Forelimb muscle (tissue), 1 donor: ENCODE measurements at places on chromosomes 1 and 21.

GRCh38 chr1:2866422-2867086 is 65.1 kb upstream of the TTC34 start:
- DNase-seq, result no peak

DNA sequence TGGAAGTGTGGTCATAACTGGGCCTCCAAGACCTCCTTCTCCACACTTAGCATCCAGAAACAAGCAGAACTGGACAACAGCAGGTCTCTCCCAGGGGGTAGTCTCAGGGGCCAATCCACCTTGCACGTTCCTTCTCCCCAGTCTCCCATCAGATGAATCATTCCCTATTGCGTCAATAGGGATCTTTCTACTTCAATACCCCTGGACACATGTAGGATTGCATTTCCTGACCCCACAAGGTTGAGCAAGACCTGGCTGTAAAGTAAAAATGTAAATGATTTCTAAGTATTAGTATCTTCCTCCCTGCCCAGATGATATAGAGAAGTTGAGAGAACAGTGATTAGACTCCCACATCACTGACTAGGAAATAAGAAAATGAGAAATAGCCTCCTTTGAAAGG is 224.5 kb upstream of the CSF3R start:
- DNase-seq, result no peak

DNA sequence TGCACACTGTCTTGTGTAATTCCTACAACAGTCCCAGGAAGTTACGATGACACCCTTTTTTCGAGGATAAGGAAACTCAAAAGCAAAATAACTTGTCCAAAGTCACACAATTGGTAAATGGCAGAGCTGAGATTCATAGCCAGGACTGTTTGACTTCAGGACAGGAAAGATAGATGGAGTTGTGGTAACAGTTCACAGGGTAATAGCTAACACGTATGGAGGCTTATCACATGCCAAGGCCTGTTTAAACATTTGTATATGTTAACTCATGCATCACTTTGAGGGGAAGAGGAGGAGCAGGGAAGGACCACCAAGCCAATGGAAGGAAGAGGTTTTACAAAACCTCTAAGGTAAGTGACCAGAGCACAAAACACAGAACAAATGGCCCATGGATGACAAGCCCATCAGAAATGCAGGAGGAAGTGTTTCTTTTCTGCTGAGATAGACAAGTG is 2.8 kb downstream of the DHCR24 start:
- no peak for DNase-seq

GRCh38 chr1:207020065-207020708 is 12.4 kb downstream of the C1orf116 start:
- no peak for DNase-seq

DNA sequence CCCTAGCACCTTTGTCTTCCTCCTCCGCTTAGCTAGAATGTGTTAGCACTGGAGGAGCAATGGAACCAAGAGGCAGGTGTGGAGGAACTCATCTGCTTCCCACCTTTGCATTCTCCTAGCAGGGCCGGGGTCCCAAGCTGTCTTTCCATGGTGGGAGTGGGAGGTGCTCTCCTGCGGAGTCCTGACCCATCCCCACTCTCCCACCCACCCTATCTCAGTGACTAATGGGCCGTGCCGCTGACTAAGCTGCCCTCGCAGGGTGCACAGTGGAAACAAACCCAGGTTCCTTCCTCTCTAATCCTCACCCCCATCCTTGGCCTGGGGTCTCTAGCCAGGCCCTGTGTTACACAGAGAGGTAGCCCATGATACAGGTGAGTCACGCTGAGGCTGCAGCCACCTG is 177.5 kb downstream of the HIVEP3 start:
- no peak for DNase-seq

- DNase-seq, result no peak
These were observed 744.1 kb upstream of the CHRM3 start for GRCh38 chr1:238642231-238642630.

DNA sequence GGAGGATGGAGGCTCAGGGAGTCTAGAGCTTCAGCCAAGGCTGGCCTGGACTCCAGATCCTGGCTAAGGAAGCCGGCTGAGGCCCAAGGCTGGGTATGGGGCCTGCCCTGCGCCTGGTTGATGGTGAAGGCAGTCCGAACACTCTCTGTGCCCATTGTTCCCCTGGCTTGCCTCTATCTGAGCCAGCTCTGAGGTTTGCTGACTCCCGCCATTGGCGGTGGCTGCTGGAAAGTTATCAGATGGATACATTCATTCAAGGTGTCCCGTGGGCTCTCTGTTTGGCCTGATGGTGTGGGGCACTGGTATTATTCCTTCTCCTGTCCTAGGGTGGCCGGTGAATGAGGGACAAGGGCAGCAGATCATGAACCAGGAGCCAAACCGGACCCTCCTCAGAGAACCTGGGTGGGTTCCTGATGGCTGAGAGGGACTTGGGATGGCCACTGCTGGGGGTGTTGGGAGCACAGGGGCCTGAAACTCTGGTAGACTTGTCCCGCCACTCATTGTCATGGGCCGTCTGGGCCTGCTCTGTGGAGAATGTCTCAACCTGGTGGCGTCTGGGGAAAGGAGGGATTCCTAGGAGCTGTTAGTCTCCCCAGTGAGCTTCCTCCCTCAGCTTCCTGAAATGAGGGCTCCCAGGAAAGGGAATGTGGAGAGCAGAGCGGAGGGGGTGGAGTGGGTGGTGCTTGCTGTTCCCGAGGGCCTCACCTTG is 22.2 kb downstream of the SLC26A9 start:
- no peak for DNase-seq

GRCh38 chr1:15180189-15180588 is 26.6 kb downstream of the TMEM51 start:
- DNase-seq, result no peak

- no peak for DNase-seq
These were observed 95.6 kb downstream of the ASH1L start for GRCh38 chr1:155466996-155467395.

GRCh38 chr1:63487336-63488065 is 35.5 kb downstream of the ITGB3BP start:
- no peak for DNase-seq

GRCh38 chr1:85358702-85359438 is 82.4 kb upstream of the BCL10 start:
- no peak for DNase-seq

DNA sequence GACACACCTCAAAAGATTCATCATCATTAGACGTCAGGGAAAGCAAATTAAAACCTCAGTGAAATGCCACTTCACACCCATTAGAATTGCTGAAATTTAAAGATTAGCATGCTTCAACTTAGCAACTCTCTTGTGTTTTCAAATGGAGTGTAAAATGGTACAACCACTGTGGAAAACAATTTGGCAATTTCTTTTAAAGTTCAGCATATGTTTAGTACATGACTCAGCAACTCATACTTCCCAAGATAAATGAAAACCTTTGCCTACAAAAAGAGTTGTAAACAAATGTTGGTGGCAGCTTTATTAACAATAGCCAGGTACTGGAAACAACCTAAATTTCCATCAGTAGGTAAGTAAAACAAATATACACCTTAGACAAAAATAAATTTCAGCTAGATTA is 42.7 kb downstream of the ST3GAL3 start:
- DNase-seq, result no peak

DNA sequence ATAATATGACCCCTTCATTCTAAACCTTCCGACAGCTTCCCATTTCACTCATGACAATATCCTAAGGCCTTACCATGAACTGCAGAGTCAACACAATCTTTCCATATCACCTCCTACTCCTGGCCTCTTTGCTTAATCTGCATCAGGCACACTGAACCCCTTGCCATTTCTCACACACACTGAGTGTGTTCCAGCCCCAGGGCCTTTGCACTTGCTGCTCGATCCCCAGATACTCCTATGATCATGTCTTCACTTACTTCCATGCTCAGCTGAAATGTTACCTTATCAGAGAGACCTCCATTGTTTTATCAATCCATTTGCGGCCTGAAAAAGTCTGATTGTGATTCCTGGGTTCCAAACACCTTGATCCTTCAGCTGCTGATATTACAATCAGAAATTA is 47.0 kb downstream of the ETS2 start:
- DNase-seq, result no peak

- no peak for DNase-seq
These were observed 9.1 kb downstream of the OLIG1 start for GRCh38 chr21:33078907-33079582.

GRCh38 chr21:29343519-29343918 is 44.8 kb downstream of the BACH1 start:
- DNase-seq, result no peak

- DNase-seq, result no peak
These were observed 8.8 kb upstream of the CDCP2 start for GRCh38 chr1:54161495-54162168.

DNA sequence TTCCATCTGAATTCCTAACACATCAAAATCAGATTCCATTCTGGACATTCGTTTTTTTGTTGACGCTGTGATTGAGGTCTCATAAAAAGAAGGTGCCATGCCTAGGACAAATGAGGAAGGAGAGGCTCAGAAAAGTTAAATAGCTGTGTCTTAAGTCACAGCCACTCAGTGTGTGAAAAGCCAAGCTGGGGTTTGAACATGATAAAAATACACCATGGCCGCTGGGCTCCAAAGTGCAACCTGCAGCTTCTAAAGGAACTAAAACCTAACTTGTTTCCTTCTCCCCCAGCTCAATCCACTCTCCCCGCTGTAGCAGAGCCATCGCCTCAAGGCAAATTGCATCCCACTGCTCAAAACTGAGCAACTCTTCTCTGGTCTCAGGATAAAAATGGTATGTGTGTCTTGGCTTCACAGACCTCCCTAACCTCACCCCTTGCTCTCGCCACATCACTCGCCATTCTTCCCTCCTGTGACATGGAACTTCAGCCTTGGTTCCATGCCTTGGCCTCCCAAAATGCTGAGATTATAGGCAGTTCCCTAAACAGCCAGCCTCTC is 22.1 kb upstream of the FAM20B start:
- DNase-seq, result no peak

- no peak for DNase-seq
These were observed 55.6 kb downstream of the DDR2 start for GRCh38 chr1:162687870-162688269.

- no peak for DNase-seq
These were observed 232.9 kb upstream of the SGIP1 start for GRCh38 chr1:66300972-66301451.
